Hematopoietic multipotent progenitor cell (in vitro differentiated cells): ENCODE measurements at places on chromosomes 7 and 10.
A peak's percentile ranks its signal among the peaks of the same experiment; 100 is the strongest.

DNA sequence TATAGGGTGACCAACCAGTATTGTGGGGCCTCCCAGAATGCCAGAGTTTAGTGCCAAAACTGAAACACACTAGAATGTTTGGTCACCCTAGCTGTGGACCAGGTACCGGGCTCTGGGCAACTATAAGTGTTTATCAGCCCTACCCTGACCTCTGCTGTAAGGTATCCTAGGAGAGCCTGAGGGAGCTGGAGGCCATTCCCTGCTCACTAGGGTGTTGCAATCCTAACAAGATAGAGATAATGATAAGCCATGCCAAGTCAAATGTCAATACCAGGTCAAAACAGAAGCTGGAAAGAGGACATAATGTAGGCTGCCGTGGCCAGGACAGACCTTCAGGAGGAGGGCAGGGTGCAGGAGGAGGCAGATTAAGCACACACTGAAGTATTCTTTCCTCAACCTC lies 151.8 kb downstream of the KCNMA1 start:
- DNase-seq: no peak

DNA sequence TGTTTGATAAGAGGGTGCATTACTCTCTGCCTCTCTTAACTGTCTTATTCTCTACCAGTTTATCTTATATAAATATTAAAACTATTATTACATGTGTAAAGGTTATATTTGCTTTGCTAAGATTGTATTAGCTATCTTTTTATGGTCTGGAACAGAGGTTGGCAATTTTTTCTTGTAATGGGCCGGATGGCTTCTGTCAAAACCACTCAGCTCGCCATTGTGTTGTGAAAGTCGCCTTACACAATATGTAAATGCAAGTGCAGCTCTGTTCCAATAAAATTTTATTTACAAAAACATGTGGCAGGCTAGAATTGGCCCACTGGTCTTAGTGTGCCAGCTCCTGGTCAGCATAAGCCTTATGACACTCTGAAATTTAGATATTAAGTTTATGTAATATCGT lies 185.8 kb downstream of the SDK1 start:
- DNase-seq: no peak

- DNase-seq: no peak
Observed at GRCh38 chr7:20287317-20287716, 43.4 kb upstream of the ITGB8 start.

DNA sequence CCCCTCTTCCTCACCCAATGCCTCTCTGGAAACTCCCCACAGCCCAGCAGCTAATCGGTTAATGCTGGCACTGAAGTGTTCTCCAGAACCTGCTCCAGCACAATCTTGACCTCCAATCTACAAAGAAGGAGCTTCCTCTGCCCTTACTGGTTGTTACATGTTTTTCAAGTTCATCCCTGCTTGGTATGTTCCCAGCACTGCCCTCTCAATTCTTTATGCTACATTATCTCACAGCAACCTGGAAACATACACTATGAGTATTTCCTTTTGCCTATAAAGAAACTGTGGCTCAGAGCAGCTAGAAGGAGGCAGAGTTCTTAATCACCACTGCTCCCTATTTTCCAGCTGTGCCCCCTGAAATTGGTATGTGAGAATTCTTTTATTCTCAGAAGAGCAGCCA lies 84.1 kb upstream of the KMT2E start:
- no peak for DNase-seq

DNA sequence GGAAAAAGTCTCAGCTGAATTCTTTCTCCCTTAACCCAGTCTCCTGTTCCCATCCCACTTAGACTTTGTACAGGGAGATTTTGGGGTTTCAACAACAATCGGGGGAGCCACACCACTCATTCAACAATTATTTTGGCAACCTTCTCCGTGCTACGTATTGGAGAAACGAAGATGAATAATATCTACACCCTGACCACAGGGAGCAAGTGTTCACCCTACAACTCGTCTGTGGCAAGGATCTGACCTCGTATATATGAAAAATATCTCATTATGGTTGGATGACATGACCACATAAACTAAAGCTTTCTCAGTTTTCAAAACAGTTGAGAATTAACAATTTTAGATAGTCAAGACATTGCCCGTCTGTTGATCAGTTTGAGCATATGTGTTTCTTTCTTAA lies 302.1 kb downstream of the CACNA2D1 start:
- no peak for DNase-seq

DNA sequence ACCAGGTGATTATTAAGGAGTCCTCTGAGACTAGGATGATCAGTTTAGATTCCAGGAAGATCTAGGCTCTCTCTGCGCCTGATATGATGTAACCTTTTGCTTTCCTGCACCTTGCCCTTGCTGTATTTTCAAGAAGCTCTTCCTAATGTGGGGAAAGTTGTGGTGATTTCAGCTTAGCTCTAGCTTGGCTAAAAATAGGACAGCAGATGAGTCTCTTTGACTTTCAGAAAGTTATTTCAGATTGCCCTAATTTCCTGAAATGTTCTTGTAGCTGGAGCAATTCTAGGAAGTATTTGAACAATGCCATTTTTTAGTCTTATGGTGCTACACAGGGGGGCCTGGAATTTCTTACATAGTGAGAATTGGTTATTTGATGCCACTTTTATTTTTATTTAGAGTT lies 3.8 kb downstream of the LCOR start:
- DNase-seq: no peak

GRCh38 chr10:60353519-60354258 lies 36.0 kb downstream of the ANK3 start:
- no peak for DNase-seq

DNA sequence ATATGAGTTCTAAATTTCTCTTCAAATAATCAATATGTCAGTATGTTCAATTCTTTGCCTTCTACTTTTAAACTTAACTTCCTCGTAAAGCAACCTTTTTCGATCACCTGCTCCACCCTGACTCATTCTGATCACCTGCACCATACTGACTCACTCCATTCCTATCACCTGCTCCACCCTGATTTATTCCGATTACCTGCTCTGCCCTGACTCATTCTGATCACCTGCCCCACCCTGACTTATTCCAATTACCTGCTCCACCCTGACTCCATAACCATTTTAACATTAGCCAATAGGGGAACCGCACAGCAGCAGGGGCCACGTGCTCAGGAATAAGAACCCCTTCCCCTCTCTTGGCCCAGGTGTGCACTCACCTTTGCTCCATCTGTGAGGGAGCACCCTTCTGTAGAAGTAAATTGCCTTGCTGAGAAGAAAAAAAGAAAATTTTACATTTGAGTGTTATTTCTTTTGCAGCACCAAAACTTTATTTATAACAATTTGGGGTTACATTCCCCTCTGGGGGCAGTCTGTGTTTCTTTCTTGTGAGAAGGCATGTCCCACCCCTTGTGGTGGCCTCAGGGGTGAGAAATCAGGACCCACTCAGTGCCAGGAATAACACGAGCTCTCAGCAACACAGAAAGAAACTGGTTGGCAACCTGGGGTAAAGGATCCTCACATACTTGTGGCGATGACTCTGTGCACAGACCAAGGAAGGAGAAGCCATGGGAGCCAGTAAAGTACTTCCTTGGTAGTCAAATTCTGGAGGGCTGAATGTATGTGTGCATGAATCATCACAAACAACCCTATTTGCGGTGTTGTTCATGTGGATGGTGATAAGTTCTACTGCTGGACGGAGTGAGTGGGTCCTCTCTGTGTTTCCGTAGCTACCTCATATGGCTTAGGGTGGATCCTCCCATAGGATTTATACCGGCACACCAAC lies 29.4 kb upstream of the PPP1R9A start:
- DNase-seq: no peak

- DNase-seq: no peak
Observed at GRCh38 chr7:142750321-142750938, 1.2 kb downstream of the PRSS1 start.

- DNase-seq: peak; percentile 70
Observed at GRCh38 chr7:94368371-94368791, 26.3 kb upstream of the COL1A2 start.

- peak; percentile 73 for DNase-seq
Observed at GRCh38 chr10:71852355-71852937, 1.4 kb upstream of the PSAP start.

GRCh38 chr7:65980478-65981250 lies 1.3 kb downstream of the GUSB start:
- peak; percentile 81 for DNase-seq

DNA sequence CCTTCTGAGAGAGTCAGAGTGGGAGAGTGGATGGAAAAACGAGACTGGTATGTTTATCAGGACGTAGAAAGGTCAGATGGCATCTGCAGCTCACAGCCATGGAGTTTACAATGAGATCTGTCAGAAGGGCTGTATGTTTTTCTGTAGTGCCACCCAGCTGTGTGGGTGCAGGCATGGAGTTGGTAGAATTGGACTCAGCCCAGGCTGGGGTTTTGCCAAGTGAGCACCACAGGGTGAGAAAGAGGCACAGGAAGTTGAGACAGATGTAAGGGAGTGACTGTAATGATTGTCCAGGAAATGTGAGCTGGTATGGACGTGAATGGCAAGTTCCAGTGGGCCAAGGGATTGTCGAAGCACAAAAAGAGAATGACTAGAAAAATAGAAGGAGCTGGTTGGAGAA lies 9.1 kb upstream of the ZYX start:
- peak; percentile 92 for DNase-seq
